Right ventricle myocardium inferior (tissue), 1 donor: ENCODE measurements at places on chromosomes 16 and 17. TPM values are rescaled to one million over a fixed set of nuclear protein-coding genes. Genes with fewer than 3 reads are reported as not detected.

DNA sequence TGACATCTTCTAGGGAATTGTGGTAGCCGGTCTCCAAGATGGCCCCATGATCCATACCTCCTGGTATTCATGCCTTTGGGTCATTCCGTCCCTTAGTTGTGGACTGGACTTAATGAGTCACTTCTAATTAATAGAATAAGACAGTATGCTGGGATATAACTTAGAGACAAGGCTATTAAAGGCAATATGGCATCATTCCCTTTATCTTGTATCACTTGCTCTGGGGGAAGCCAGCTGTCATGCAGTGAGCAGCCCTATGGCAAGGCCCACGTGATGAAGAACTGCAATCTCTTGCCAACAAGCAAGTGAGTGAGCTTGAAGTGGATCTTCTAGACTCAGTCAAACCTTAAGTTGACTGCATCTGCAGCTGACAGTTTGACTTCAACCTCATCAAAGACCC is 97.8 kb upstream of the MED13 start:
- DNase-seq: no peak

Gene ANKFN1
- not detected for total RNA-seq

- no peak for DNase-seq
Observed at GRCh38 chr16:86432048-86432447, 78.3 kb upstream of the FOXF1 start.

- no peak for DNase-seq
Observed at GRCh38 chr16:23504076-23504452, 6.2 kb downstream of the GGA2 start.

DNA sequence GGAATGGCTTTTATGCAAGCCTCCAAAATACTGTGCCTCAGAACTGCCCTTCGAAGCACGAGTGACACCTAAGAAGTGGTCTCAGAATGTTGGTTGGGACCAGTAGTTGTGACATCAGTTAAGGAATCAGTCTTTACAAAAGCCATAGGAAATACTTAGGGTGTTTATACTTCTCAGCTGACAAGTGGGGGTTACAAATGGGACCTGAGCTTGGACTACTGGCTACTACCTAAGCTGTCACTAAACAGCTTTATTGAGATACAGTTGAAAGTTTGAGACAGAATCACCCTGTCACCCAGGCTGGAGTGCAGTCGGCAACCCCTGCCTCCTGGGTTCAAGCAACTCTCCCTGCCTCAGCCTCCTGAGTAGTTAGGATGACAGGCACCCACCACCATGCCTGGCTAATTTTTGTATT is 5.0 kb downstream of the RPL19 start:
- no peak for DNase-seq

- peak; percentile 40 for DNase-seq
Observed at GRCh38 chr17:81173052-81173761, 7.2 kb upstream of the AATK start.

DNA sequence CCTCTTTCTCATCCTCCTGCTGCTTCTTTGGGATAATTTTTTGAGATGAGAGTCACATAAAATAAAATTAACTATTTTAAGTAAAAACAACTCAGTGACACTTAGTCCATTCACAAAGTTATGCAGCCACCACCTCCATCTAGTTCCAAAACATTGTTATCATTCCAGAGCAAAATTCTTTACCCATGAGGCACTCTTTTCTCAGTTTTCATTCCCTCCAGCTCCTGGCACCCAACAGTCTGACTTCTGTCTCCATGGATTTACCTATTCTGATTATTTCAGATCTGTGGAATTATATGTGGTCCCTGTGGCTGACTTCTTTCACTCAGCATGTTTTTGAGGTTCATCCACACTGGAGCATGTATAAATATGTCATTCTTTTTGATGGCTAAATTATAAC is 239.9 kb upstream of the DYNLRB2 start:
- no peak for DNase-seq
